ENCODE measurements at places on chromosomes 11 and 22. TPM values are rescaled to one million over a fixed set of nuclear protein-coding genes. Genes with fewer than 3 reads are reported as not detected.

Gene EXPH5
- 2.2 TPM for polyA plus RNA-seq

Gene DERL3
- 3.1 TPM for polyA plus RNA-seq

Gene OMP
- not detected for polyA plus RNA-seq

Gene POLR2F
- 121 TPM for polyA plus RNA-seq

Gene AMOTL1
- 6.1 TPM for polyA plus RNA-seq

Gene MAP6
- 21.3 TPM for polyA plus RNA-seq

Gene GRM5
- 0.06 TPM for polyA plus RNA-seq

Gene ZNRF3
- 6.8 TPM for polyA plus RNA-seq

Gene SCUBE2
- 0.65 TPM for polyA plus RNA-seq

Gene RIC8A
- 52.3 TPM for polyA plus RNA-seq

Gene FREY1
- polyA plus RNA-seq = 0.99 TPM

Gene NKAPD1
- 14.3 TPM for polyA plus RNA-seq

Gene OR2D2
- not detected for polyA plus RNA-seq

Gene CCDC89
- 2.7 TPM for polyA plus RNA-seq

Gene ACTN3
- polyA plus RNA-seq = not detected

Gene PRG3
- polyA plus RNA-seq = not detected

Gene APOBEC3G
- polyA plus RNA-seq = 4.8 TPM

Gene FXYD6
- 57.8 TPM for polyA plus RNA-seq

Gene CCDC73
- polyA plus RNA-seq = 0.47 TPM

Gene CRYBA4
- polyA plus RNA-seq = not detected

Gene ESAM
- polyA plus RNA-seq = 85.8 TPM

Gene CAVIN3
- 55.1 TPM for polyA plus RNA-seq

Gene MPPED2
- 10.8 TPM for polyA plus RNA-seq

Gene FBLN1
- 23.3 TPM for polyA plus RNA-seq

Gene APOBEC3B
- polyA plus RNA-seq = 1.0 TPM

Gene CARD18
- not detected for polyA plus RNA-seq

Gene OR52N4
- not detected for polyA plus RNA-seq

Gene PGR
- polyA plus RNA-seq = 0.60 TPM

Gene PRDX5
- 1,026 TPM for polyA plus RNA-seq

Gene IGLL1
- not detected for polyA plus RNA-seq

Gene RIBC2
- polyA plus RNA-seq = not detected

Gene COMMD9
- polyA plus RNA-seq = 182 TPM

Gene PRR5L
- 6.3 TPM for polyA plus RNA-seq
